ENCODE measurements at places on chromosomes 13 and 19.

DNA sequence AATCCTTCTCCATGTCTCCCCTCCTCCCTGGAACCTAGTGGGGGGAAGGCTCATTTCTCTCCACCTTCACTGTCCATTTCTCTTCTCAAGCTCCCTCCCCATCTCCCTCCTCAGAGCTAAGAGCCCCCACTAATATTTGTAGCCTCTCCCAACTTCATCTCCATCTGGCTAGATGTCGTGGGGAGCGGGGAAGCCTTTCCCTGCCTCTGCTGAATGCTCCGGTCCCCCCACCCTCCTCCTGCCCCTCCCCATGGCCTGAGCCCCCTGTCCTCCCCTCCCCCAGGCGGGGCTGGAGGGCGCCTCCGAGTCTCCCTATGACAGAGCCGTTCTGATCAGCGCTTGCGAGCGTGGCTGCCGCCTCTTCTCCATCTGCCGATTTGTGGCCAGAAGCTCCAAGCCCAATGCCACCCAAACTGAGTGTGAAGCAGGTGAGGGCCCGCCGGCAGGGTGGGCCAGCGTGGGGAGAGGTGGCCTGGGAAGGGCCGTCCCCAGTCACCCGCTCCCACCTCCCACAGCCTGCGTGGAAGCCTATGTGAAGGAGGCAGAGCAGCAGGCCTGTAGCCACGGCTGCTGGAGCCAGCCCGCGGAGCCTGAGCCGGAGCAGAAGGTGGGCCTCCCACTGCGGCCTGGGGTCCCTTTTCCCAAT lies 1.0 kb downstream of the TMEM59L start:
- DNase-seq = no peak

DNA sequence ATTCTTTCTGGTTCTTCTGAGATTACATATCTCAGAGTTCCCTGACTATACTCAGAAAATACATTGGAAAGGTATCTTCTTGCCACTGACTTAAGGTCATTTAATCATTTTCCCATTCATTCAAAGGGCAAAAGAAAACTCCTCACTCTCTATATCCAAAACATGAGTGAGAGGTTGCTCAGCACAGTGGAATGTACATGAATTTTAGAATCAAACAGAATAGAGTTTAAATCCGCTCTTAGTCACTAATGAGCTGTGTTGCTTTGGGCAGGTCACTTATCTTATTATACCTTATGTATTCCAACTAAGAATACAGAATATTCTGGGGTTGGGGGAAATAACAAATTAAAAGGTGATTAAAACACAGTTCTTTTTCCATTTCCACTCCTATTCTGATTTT lies 452.6 kb upstream of the KLF12 start:
- no peak for DNase-seq

DNA sequence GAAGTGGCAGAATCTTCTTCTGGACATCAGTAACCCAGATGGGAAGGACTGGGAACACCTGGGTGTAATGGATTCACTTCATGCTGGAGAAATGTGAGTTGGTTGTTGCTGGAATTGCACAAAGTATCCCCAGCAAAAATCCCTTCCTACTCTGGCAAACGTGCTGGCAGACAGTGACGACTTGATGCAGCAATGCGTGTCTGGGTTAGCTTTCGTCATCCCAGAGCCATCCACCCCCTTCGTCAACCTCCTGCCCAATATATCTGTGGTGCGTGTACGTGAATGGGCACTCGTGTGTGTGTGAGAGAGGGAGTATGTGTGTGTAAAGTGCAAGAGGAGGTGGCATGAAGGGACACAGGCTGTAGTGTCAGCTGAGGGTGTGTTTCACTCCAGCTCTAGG lies 70.9 kb downstream of the TM9SF2 start:
- DNase-seq = no peak

DNA sequence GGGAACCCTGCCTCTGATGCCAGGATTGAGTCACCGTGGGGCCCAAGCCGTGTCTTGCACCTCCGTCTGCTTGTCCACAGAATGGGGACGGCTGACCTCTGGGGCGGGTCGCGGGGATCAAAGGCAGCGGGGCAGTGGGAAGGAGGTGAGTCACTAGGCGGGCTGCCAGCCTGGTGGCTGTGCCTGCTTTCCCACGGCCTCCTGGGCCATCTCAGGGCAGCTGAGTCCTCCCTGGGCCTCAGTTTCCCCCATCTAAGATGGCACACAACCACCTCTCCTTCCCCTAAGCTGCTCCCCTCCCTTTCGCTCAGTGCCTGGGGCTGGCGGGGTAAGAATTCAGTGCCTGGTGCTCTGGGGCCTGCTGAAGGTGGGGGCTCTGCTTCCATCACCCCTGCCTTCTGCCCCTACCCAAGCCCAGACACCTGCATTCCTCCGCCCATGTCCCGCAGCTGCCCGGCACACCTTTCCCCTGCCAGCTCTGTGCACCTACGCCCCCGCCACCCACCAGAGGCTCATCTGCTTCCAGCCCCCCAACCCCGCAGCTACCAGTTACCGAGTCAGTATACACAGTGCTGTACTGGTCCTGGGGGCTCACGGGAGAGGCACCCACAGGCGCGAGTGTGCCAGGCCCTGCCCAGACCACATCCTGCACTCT lies 3.5 kb downstream of the MKNK2 start:
- no peak for DNase-seq

- DNase-seq = no peak
Measured at GRCh38 chr13:43872181-43872580, 7.4 kb downstream of the CCDC122 start.

- DNase-seq = no peak
Measured at GRCh38 chr13:101454767-101455166, 2.3 kb downstream of the ITGBL1 start.

GRCh38 chr19:41410336-41411054 lies 12.9 kb downstream of the BCKDHA start:
- DNase-seq = no peak

DNA sequence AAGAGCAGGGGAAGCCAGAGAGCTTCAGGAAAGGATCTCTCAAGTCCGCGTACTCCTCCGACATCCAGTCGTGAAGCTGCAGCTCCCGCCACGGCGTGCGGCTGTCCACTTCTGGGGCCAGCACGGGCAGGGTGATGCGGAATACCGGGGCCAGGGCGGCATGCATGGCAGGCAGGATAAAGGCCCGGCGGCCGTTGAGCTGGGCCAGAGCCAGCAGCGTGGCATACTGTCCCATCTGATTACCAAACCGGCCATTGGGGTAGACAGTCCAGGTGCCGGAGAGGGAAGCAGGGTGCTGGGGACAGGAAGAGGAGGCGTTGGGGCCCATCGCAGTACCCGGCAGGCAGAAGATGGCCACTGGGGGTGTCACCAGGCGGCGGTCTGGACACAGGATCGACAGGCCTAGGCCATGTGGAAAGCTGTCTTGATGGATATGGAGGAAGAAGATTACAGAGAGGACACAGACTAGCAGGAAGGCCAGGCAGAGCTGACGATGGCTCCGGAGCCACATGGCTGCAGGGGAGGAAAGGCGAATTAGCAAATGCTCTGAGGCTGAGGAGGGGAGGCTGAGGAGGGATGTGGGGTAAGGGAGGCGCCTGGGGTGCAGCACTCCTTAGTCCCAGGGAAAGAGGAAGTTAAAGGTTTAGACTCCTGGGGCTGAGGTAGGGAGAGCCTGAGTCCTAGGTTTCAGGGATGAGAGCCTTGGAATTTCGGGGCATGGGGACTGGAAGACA lies 1.5 kb downstream of the FUT1 start:
- DNase-seq = no peak

DNA sequence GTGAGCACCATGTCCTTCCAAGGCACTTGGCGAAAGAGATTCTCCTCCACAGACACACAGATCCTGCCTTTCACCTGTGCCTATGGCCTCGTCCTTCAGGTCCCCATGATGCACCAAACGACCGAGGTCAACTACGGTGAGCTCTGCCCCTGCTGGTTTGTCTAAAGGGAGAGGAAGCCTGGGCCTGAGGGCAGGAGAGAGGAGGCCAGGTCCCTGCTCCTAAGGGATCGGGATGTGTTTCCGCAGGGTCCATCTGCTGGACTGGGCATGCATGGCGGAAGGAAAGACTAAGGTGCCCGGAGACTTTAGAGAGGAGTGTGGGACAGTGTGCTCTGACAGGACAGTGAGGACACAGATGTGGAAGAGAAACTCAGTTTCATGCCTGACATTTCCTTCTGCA lies 7.6 kb downstream of the SERPINE3 start:
- no peak for DNase-seq

DNA sequence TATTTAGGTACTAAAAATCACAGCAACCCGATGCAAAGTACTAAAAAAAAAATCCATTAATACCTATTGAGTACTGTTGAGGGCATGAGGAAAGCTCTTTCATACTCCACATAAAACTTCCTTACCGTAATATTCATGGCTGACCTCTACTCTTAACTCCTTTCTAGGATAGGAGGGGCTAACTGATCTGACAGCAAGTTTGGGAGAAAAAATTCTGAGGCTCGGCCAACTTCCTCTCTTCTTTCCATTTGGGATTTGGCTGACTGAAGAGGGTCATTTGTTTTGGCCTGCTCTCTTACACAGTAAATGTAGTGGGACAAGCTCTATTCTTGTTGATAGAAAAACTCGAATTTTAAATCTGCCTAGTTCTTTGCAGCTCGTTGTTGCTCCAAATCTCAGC lies 9.4 kb upstream of the USPL1 start:
- no peak for DNase-seq

GRCh38 chr19:18507021-18507726 lies 14.7 kb downstream of the ELL start:
- no peak for DNase-seq

DNA sequence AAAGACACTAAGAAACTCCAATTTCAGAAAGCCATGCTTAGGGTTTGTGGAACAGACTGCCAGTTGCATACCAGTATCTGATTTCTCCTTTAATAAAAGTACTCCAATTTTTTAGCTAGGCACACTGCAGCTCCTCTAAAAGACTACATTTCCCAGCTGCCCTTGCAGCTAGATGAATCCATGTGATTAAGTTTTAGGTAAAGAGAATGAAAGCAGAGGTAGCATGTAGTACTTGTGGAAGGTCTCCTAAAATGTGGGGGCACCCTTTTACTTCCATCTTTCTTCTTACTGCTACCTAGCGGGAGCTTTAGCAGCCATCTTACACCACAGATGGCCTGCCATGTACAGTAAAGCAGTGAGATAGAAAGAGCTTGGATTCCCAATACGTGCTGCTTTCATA lies 33.0 kb upstream of the TSC22D1 start:
- no peak for DNase-seq

DNA sequence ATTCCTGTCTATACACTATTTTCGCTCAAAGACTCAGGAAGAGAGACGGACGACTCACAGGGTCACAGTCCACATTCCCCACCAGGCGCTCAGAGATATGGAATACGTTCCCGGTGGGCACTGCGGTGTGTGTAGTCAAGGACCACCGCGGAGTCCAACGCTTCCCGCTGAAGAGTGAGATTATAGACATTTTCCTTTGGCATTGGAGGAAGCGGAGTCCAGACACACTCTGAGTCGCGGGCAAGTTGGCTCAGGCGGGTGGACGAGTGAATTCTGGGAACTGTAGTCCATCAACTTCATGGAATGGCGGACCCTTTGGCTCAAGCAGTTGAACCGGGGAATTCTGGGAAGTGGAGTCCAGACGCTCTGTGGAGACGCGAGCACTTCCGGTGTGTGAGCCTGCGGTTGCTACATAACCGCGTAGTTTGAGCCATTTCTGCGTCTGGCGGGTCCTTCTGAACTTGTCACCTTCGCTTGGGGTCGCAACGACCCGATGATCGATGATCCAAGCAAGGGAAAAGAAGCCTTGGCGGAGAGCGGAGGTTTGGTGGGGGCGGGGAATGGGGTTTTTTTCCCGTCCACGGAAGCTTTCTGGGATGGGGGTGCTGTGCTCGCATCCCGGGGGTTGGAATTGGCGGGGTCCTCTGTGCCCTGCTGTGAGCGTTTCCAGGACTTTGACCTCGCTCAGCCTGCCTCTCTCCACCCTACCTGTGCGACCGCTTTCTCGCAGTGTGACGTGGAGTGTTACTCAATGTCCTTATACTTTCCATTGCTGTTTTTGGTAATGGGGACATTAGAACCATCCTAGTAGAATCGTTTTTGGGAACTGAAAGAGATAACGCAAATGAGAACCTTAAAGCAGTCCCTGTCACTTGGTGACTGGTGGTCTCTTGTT lies at the start of gene ZNF230:
ZNF230 (plus strand) TSS at position 392 of the 895 bp plus-strand sequence. CDS start 4,122 bp downstream, outside the sequence.
- DNase-seq = peak; percentile 96

- no peak for DNase-seq
Measured at GRCh38 chr13:111242585-111242984, 77.9 kb upstream of the TEX29 start.

- DNase-seq = no peak
Measured at GRCh38 chr19:53624771-53625545, 6.8 kb upstream of the DPRX start.

- DNase-seq = no peak
Measured at GRCh38 chr13:112686364-112686763, 3.5 kb upstream of the ATP11A start.

DNA sequence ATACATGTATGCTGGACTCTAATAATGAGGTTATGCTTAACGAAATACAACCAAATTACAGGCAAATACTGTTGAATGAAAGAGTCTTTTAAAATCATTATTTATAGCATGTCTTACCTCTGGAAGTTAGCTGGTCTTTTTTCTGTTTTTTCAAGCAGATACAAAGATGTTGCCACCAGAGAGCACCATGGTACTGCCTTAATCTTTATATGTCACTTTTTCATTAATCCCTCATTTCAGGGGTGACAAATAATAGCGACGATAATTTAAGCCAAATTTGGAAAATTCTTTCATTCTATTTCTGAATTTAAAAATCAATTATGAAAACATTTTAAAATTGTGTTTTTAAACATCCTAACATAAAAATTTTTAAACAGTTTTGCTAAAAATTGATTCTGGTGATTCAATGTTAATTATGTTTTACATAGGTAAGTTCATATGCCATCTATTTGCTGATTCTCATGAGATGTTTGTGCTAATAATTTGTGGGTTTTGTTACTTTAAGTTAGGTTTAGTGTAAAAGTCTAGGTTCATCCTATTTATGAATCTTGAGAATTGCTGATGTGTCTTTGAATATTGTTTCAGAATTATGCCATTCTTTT lies 379.3 kb upstream of the SGCG start:
- no peak for DNase-seq

DNA sequence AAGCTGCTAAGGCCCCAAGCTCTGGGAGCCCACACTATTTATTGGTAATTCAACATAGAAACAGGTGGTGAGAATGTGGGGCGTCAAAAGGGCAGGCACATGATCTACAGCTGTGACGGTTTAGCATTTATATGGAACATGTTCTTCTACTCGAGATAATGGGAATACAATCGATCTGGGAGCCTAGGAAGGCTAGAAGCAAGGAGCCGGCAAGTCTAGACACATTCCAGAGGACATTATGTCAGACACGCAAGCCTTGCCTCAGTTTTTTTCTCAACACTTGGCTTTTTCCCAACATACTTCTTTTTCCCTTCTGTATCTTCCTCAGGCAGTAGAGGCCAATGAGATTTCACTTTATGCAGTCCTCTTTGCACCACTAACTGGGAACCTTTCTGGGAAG lies 315.7 kb upstream of the SLITRK5 start:
- DNase-seq = no peak

- DNase-seq = no peak
Measured at GRCh38 chr19:3638208-3639193, 11.9 kb upstream of the CACTIN start.

DNA sequence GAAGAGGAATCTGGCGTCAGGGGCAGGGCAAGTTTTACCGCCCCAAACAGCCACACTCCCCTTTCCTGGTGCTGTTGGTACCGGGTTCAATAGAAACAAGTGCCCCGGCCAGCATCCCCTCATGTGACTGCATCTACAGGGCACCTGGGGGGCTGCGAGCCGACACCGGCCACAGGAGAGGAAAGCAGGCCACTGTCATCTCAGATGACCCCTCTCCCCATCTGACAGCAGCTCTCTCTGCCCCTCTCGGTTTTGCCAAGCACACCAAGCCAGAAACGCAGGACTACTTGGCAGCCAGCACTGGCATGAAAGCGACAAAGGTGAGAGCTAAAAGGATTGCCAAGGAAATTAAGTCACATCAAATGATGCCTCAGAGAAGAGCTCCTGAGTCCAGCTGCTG lies 37.1 kb downstream of the MLLT1 start:
- DNase-seq = no peak

Data from NCI-H2029 (cell line).